ENCODE measurements at places on chromosomes 5 and 9.
A peak's percentile ranks its signal among the peaks of the same experiment; 100 is the strongest.

- DNase-seq: peak; percentile 31
Observed at GRCh38 chr9:126514037-126514821, 99.5 kb upstream of the LMX1B start.

DNA sequence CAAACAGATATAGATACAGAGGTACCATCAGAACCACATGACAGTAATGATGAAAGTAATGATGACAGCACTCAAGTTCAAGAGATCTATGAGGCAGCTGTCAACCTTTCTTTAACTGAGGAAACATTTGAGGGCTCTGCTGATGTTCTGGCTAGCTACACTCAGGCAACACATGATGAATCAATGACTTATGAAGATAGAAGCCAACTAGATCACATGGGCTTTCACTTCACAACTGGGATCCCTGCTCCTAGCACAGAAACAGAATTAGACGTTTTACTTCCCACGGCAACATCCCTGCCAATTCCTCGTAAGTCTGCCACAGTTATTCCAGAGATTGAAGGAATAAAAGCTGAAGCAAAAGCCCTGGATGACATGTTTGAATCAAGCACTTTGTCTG is 69.2 kb downstream of the VCAN start:
- DNase-seq: no peak

DNA sequence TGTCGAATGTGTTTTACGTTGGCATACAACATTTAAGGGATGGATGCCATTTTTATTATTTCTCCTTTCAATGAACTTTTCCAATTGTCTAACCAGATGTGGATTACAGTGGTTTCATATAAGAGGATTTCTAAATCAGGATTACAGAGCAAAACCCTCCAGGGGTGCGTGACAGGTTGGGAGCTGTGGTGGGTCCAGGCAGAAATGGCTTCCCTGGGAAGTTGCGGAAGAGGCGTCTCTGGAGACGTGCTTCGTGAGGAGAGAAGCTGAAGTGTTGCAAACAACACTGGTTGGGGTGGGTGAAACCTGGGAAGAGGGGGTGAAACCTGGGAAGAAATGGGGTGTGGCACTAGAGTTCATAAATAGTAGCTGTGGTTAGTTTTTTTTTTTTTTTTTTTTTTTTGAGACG is 4.5 kb upstream of the RPL26L1 start:
- no peak for DNase-seq

DNA sequence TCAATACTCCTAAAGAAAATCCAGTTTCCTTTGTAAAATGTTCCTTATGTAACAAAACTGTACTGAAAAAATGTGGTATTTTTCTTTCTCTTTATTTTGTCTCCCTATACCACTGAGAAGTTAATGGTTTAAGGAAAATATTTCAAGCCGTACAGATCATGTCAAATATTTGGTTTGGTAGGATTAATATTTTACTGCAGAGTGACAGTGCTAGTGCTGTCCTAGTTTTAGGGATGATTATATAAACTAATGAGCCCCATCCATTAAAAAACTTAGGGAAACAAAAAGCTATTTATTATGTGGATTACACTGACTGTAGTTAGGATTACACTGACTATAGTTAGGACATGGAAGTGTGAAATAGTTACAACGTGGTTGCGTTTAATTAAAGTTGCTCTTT is 209.1 kb downstream of the CD180 start:
- no peak for DNase-seq

GRCh38 chr9:105971986-105972385 is 277.6 kb downstream of the TMEM38B start:
- DNase-seq: no peak

GRCh38 chr5:96026406-96027041 is 64.9 kb upstream of the ELL2 start:
- DNase-seq: no peak

DNA sequence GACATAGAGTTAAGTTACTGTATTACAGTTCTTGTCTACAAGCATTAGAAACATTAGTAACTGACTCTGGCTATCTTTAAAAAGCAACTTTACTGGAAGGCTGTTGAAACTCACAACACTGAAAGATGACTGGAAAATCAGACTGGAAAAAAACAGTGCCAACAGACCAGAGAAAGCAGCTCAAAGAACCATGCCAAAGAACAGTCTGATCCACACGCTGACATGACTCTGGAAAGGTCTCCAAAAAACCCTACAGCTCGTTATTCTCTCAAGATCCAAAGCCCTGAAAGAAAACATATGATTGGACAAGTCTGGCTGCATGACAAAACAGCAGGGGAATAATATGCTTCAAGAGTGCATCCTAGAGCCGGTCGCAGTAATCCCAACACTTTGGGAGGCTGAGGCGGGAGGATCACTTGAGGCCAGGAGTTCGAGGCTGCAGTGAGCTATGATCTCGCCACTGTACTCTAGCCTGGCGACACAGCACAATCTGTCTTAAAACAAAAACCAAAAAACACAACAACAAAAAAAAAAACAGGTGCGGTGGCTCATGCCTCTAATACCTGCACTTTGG is 5.6 kb downstream of the GOLPH3 start:
- no peak for DNase-seq

- no peak for DNase-seq
Observed at GRCh38 chr5:82160948-82161347, 117.2 kb downstream of the RPS23 start.

- no peak for DNase-seq
Observed at GRCh38 chr9:136190656-136191055, 14.3 kb downstream of the LHX3 start.

DNA sequence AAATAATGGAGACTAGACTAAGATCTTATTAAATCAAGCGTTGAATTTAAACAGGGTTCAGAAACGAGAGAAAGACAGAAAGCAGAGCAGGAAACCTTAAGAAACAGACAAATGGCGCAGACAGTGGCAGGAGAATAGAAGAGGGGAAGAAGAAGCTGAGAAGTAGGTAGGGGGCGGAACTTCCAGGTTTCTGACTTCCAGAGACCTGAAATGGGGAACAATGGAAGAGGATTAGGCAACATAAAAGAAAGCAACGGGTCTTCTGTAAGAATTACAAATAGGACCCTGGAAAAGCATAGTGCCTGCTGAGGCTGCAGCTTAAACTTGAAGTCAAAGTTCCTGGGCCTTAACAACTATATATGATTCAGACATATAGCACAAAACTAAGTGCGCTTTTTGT is 101.7 kb downstream of the BNC2 start:
- no peak for DNase-seq

- no peak for DNase-seq
Observed at GRCh38 chr9:97556036-97556720, 54.7 kb downstream of the TMOD1 start.

DNA sequence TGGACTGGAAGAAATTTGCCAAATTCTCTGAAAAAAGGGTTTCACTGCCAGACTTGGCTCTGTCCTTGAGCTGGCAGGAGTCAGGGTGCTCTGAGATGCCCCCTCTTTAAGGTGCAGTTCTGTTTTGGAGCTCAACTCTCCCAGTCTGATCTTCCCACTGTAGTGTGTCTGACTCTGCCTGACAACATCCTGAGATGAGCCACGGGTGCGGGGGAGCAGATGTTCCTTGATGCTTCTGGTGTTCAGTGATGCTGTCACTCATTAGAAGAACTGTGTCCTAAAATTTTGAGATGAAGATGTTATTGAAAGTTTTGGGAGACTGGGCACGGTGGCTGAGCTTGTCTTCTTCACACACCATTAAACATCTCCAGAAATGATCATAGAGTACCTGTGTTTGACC is 78.2 kb downstream of the BASP1 start:
- DNase-seq: no peak

DNA sequence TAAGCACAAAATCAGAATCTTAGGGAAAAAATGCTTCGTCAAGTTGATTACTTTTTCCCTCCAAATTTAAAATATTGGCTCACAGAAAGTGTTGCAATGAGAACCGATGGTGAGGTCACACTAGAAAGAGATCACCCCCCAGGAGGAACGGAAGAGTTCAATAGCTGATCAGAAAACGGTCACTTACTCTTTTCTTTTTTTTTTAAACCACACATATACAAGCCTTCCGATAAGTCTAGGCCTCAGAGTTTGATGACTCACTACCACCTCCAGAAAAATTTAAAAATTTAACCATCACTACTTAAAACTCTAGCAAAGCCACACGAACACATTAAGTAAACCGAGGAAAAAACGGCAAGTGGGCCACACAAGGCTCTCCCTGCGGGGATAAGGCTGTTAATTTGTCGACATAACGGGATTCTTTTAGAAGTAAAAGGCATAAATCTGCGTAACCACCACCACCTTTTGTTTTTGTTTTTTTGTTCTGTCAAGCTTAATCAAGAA is 1.2 kb downstream of the SURF4 start:
- DNase-seq: no peak

DNA sequence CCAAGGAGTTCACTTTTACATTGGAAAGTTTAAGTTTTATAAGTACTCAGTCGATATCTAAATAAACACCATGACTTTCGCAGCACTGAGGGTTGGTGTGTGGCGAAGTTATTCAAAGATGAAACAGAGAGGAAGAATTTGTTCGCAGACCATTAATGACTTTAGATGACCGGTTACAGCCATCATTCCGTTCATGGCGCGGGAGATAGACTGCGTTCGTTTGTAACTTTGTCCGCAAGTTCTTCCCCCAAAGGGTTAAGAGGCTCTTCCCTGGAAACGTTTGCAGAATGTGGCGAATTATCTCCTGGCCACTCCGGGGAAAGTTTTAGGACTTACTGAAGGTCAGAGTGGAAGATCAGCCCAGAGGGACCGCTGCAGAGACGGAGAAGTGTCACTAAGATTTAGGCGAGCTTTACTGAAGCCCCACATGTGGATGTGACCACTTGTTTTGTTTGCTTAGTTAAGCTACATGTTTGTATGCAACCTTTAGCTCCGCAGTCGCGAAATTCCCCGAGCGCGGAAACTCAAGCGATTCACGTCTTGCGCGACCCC is 2.2 kb upstream of the FOXD1 start:
- no peak for DNase-seq

DNA sequence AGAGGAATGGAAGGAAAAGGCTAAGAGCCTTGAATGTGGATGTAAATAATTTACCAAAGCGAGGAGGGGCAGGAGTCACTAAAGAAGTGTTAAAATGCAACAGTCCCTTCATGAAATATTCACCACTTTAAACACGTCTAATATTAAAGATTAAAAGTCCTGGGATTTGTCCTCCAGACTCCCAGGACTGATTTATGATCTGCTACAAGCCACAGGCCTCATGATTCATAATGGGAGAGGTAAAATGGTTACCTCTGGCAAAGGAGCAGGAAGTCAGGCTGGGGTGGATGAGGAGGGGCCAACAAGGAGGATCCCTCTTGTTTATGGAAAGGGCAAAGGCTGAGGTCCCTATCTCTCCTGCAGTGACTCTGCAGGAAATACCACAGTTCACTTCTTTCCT is 292.4 kb downstream of the TRIM32 start:
- no peak for DNase-seq

GRCh38 chr5:105978011-105978410 is 1692.7 kb downstream of the EFNA5 start:
- DNase-seq: no peak

- no peak for DNase-seq
Observed at GRCh38 chr9:6243746-6244145, 28.1 kb downstream of the IL33 start.

- no peak for DNase-seq
Observed at GRCh38 chr9:127198587-127198986, 66.0 kb upstream of the GARNL3 start.

GRCh38 chr9:38181232-38181631 is 112.2 kb upstream of the SHB start:
- DNase-seq: no peak

GRCh38 chr9:104895572-104895971 is 32.4 kb downstream of the ABCA1 start:
- no peak for DNase-seq

DNA sequence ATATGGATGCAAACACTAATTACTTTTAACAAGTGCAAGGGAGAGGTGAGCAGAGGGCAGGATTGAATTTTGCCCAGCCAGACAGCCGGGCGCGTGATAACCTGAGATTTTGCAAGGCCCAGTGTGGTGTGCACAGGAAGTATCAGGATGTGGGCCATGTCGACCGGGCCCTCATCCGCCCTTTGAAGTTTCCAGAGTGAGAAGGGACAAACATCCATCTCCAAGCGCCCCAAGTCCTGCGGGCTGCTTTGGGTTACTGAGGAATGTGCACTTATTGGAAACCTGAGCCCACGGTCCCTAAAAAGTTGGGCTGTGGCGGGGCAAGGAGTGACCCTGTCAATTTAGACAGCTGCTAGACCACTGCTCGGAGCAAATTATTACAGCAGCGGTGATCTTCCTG is 272.2 kb upstream of the IRX2 start:
- no peak for DNase-seq
